Activated T-cell treated with anti-CD3 and anti-CD28 coated beads for 1 hour (primary cell): ENCODE measurements at places on chromosomes 5 and 9.

- no peak for DNase-seq
These were observed 109.8 kb upstream of the TBC1D2 start for GRCh38 chr9:98365227-98365669.

- DNase-seq: no peak
These were observed 302.5 kb downstream of the TENT4A start for GRCh38 chr5:7015586-7016256.

GRCh38 chr5:174624733-174625522 lies 99.5 kb upstream of the MSX2 start:
- DNase-seq: no peak

GRCh38 chr5:66945389-66946349 lies 250.9 kb downstream of the CD180 start:
- no peak for DNase-seq

DNA sequence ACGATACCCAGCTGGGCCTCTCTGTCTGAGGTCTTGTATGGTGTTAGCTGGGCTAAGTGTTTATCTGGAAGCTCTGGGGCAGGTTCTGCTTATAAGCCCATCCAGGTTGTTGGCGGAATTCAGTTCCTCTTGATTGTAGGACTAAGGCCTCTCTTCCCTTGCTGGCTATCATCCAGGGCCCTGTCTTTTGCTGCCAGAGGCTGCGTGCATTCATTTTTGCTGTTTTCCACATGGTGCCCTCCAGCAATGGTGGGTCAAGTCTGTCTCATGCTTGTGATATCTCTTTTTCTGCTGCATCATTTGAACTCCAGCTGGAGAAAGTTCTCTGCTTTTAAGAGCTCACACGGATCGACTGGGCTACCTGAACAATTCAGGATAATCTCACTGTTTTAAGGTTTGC lies 105.7 kb upstream of the ZNF618 start:
- no peak for DNase-seq

DNA sequence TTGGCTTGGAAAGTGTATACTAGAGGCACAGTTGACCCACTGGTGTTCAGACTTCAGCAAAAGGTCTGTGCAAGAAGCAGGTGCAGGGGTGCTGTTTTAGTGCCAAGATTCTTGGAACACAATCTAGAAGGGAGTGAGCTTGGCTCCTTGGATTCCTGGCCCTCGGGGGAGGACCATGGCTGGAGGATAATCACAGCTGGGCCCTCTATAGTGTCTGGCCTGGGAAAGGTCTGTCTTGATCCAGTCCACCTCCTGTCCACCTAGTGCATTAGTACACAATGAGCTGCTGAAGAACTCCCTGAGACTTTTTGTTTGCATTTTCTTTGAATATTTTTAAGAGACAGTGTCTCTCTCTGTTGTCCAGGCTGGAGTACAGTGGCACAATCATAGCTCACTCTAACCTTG lies 50.4 kb upstream of the PLPP1 start:
- no peak for DNase-seq

DNA sequence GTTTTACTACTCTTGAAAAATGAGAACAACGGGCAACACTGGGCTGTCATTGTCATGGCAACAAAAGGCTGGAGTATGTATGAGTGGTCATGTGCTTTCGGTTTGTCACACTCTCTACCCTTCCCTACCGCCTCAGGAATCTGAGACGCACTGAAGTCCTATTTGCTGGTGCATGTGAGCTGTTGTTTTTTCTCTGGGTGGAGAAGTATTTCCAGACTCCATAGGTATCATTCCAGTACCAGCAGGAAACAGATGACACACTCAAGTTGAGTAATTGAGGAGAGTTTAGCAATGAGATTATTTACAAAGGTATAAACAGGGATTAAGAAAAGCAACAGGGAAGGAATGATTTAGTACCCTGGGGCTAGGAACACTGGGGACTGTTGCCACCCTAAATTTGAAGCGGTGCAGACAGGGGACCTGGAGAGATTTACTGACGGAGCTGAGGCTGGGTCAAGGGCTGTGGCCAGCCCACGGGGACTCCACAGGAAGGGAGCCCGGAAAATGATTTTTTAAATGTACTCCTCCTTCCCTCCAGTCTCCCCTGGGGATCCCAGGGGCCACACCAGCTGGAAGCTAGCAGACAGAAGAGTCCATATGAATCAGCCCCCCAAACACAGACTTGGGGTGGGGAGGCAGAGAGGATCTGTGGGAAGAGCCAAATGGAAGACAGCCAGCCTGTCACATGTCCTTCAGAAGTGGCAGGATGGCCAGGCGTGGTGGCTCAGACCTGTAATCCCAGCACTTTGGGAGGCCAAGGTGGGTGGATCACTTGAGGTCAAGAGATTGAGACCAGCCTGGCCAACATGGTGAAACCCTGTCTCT lies 13.2 kb upstream of the ZBTB43 start:
- DNase-seq: no peak

GRCh38 chr9:125428060-125428901 lies 166.7 kb downstream of the GAPVD1 start:
- DNase-seq: no peak

GRCh38 chr9:19994296-19994695 lies 205.5 kb upstream of the SLC24A2 start:
- DNase-seq: no peak

- no peak for DNase-seq
These were observed 5.6 kb upstream of the LRRC70 start for GRCh38 chr5:62572918-62573514.

DNA sequence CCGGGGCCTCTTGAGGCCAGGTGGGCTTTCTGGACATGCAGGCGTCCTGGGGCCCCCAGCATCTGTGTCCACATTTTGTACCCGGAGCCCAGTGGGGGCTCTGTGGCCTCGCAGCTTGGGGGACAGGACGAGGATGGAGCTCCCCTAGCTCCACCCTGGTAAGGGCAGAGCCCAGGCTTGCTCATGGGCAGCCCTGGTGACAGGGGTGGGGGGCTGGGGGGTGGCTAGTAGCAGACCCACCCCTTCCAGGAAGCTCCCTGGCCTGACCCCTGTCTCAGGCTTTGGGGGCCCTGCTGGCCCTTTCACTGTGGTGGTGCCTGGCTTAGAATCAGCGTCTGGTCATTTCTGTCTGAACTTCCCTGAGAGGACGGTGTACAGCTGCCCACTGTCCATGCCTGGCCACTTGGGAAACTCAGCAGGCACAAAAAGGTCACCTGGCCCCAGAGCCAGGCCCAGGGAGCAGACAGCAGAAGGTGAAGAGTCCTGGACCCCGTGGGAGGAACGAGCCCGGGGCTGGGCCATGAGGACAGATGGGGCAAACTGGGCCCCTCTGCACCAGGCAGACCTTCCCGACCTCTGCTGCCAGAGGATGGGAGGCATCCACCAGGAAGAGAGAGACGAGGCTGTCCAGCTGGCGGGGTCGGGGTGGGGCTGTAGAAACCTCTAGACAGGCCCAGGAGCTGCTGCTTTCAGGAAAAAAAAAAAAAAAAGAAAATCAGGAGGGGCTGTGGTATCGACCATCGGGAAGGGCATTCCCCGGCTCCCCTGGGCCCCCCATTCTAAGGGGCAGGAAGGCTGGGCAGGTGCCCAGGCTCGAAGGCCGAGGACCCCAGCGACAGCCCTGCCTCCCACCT lies 52.8 kb downstream of the EXD3 start:
- no peak for DNase-seq

- peak; percentile 54 for DNase-seq
These were observed at the start of gene SMIM3 for GRCh38 chr5:150778517-150779396. Gene SMIM3, plus strand, starts transcription at chr5:150778757. Its CDS starts 16,684 bp downstream, at chr5:150795441.

- no peak for DNase-seq
These were observed 778.1 kb upstream of the WWC1 start for GRCh38 chr5:167513381-167513780.

DNA sequence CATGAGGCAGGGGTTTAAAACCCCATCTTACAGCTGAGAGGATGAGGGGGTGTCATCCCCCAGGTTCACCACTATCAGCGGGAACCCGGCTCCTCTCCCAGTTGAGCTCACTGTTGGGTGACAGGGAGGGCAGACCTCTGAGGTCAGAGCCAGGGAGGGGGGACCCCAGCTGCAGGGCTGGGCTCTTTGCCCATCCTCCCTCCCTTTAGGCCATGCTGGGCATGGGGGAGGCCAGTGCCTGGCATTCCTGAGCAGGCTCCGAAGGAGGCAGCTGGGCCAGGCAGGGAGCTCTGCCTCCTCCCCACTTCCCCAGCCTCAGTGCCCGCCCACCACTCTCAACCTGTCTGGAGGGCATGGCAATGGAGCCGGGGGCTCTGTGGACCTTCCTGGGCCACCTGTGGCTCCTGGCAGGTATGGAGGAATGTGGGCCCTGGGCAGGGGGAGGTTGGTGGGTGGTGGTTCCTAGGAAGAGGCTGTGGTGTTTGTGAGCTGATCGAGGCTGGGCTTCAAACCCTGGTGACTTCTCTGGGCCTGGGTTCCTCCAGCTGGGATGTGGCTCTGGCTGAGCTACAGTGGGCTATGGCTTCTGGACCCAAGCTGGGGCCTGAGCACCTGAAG lies 12.6 kb downstream of the CRB2 start:
- no peak for DNase-seq

GRCh38 chr9:95722141-95722540 lies 153.3 kb upstream of the ERCC6L2 start:
- DNase-seq: no peak

DNA sequence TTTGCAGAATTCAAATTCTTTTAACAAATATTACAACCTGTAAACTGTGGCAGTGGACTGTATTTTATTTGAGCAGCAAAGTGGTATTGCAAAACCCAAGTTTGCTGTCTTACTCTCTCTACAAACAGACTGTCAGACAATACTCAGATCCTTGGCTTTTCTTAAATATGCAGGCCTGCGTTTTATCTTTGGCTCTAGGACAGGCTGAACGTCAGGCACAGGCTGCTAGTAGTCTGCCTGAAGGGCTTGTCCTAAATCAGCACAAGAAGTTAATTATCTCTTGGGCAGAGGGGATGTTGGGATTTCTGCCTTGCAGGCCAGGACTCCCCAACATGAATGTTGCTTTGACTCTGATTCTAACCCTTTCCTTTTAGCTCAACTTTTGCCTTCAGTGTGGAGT lies 147.5 kb downstream of the SLIT3 start:
- no peak for DNase-seq

DNA sequence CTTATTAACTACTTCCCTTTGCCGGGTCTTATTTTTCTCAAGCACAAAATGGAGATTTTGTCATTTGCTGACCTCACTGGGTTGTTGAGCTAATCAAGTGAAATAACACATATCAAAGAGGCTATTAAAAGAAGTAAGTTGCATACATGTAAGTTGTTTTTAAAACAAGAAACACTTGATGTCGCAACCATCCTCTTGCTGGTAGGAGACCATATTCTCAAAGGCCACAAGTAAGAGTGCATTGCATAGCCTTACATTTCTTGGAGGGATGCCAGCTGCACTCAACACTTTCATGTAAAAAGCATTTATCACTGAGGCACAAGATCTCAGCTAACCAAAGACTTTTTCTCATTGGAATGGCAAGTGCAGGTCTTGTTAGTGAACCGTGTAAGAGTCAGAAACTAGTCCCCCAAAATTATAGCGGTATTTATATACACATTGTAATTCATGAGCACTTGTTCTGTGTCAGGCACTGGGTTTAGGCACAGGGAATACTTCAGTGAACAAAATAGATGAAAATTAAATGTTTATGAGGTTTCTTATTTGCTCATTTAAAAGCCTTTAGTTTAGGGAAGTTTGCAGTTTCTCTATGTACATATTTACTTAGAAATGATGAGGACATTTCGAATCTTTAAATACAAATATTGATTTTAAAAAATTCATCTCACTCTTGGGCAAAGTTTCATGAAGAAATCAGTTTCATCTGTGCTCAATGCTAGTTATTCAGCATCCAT lies 72.0 kb downstream of the ZFAND5 start:
- DNase-seq: no peak

DNA sequence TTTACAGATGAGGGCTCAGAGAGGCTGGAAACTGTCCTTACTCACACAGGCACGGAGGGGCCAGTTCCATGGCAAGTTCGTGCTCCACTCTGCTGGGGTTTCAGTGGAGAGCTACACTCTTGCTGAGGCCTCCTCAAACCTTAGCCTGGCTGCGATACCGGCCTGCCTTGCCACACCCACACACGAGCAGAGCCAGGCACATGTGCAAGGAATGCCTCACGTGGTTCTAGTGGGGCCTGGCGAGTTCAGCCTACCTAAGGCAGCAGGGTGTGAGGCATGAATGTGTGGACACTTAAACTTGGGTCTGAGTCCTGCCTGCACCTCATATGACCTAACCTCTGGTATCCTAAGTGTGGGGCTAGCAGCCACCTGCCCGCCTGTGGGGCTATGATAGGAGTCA lies 21.5 kb upstream of the PRDM12 start:
- DNase-seq: no peak

DNA sequence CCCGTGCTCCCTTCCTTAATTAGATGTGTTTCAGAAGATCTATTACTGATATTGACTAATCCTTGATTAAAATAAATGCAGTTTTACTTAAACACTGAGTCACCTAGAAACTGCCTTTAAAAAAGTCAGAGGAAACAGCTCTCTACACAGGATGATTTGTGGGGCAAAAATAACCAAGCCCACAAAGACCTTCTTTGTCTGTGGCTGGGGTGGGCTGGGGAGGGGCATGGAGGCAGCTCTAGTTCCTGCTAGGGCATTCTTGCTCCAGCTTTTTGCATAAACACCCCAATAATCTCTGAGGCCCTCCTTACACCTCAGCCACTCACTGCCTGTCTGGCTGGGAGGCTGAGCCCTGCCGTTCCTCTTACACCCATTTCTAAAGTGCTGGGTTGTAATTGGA lies 227.6 kb upstream of the DAP start:
- no peak for DNase-seq

GRCh38 chr9:15724016-15724415 lies 171.2 kb downstream of the CCDC171 start:
- no peak for DNase-seq

DNA sequence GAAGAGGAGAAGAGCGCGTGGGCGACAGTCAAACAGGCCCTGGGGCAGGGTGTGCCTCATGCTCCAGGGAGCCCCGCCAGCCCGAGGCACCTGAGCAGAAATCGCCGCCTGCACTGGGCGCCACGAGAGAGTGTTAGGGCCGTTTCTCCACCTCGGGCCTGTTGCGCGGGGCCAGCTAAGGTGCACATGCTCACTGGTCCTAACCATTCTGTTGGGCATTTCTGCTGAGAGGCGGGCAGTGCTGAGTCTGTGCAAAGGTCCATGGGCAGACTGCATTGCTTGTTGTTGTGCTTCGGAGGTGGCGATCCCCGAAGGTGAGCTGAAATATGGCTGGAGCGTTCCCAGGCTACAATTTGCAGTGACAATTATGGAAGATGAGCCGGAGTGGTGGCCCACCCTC lies 367.8 kb upstream of the SPATA31A5 start:
- DNase-seq: no peak

DNA sequence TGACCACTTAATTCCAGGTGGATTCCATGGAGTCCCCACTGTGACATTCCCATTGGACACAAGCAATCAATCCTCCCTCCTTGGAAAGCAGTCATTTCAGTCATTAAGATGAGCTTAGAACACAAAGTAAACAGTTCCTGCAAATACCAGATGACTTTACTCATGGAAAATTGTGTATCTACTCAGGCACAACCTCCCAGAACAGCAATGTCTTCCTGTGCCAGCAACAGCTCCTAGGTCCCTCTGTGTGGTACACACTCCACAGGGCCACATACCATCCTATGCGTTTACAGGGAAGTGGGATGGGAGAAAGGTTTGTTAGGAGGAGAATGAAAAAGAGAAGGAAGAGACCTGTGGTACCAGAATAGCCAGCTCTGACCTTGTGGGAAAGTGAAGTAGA lies 53.7 kb downstream of the MTMR12 start:
- DNase-seq: no peak

- DNase-seq: no peak
These were observed 1436.0 kb upstream of the NUDT12 start for GRCh38 chr5:104998572-104998971.
